Astrocyte of the cerebellum (primary cell): ENCODE measurements at places on chromosomes 2 and 18.

GRCh38 chr2:62197011-62197924 lies 1.4 kb downstream of the B3GNT2 start:
- no peak for DNase-seq

DNA sequence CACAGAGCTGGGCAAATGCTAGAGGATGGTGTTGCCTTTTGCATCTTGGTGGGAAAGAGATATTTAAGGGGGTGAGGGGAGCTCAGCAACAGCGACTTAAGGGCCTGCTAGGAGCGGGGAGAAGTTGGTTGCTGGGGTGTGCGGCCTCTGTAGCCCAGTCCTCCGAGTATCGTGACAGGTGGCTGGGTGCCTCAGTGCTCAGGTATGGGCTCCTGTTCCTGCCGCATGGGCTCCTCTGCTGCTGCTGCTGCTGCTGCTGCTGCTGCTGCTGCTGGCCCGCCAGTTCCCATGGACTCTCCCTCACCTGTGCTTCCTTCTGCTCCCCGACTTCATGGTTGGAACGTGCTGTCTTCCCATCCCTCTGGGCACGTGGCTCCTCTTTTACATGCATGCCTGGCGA lies 22.0 kb downstream of the AGAP1 start:
- DNase-seq = no peak

DNA sequence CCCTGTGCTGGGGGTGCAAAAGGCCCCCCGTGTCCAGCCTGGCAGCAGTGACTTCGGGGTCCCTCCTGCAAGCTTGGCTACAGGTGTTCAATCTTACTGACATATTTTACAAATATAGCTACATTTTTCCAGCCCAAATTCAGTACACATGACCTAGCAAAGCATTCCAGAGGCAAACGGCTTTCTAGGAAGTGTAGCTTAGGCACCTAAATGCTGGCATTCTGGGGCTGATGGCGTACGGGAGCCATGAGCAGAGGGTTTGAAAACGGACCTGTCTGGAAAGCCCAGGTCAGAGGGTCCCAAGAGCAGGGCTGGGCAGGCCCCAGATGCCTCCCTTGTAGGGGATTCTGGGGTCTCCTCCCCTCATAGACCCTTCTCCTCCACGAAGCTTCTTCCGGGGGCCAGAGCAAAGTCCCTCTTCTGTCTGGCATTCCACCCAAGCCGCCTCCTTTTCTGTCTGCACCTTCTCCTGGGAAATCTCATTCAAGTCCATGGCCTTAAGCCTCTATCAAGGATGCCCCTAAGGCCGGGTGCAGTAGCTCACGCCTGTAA lies 63.3 kb upstream of the ASAP2 start:
- DNase-seq = no peak

- no peak for DNase-seq
These were observed 40.4 kb upstream of the RBM44 start for GRCh38 chr2:237758185-237758584.

- DNase-seq = no peak
These were observed 35.8 kb downstream of the MTCL1 start for GRCh38 chr18:8741117-8741516.

GRCh38 chr2:72834596-72834995 lies 8.8 kb upstream of the EXOC6B start:
- DNase-seq = no peak

DNA sequence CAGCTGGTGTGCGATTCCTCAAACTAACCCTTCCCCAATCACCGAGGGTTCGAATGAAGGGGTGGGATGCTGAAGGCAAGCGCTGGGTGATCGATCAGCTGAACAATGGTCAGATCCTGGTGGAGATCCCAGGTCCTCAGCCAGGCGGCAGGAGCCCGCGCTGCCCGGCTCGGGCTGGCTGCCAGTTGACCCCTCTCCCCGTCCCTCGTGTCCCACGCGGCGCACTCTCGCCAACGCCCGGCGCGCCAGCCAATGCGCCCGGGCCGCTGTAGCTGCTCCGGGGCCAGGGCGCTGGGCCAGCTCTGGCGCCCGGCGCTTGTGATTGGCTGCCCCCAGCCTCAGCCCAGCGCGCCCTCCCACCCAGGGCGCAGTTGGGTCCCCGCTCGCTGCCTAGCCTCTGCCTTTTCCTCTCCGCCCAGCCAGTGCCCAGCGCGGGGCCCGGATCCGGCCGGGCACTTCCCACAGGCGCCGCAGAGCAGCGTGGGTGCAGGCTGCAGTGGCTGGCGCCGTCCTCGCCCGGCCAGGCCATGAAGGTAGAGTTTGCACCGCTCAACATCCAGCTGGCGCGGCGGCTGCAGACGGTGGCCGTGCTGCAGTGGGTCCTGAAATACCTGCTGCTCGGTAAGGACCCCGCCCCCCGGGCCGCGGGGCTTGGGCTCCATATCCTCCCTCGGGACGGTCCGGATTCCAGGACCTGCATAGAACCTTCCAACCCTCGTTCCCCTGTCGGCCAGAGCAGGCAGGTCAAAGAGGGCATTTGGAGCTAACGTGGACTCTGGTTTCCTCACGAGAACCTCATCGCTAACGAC lies at the start of gene MOGAT1:
TSS of gene MOGAT1 (plus strand) at position 400 of the 809 bp plus-strand sequence. CDS start at position 528, 128 bp downstream.
- DNase-seq = no peak

DNA sequence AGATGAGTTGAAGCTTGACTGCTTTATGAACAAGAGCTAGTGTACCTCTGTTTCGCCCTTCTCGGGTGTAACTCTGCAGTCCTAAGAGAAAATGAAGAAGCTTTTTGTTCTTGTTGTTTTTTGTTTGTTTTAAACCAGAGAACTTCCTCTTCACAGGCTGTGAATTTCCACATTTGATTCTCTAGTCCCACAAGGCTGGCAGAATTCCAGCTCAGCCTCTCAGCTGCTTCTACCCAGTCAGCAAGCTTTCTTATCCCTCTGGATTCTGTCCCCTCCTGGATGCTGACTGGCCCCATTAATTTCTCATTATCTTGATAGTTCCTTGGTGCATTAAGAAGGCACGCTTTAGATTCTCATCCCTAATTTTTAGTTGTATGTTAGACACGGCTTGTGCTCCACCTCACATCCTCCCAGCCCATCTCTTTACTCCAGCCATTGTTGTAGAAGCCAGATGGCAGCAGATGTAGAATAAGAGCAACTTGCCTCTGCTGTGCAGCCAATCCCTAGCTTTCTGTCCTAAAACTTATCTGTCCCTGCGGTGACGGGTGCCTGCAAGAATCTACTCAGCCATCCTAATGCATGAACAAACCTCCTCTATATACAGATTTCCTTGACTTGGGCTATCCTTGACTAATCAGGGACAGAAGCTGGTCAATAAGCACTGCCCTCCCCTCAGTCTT lies 12.3 kb upstream of the RESP18 start:
- peak; percentile 3 for DNase-seq

GRCh38 chr2:153474876-153475435 lies 3.6 kb downstream of the RPRM start:
- DNase-seq = no peak
